ENCODE measurements at places on chromosomes 16 and 17.
A peak's percentile ranks its signal among the peaks of the same experiment; 100 is the strongest.

DNA sequence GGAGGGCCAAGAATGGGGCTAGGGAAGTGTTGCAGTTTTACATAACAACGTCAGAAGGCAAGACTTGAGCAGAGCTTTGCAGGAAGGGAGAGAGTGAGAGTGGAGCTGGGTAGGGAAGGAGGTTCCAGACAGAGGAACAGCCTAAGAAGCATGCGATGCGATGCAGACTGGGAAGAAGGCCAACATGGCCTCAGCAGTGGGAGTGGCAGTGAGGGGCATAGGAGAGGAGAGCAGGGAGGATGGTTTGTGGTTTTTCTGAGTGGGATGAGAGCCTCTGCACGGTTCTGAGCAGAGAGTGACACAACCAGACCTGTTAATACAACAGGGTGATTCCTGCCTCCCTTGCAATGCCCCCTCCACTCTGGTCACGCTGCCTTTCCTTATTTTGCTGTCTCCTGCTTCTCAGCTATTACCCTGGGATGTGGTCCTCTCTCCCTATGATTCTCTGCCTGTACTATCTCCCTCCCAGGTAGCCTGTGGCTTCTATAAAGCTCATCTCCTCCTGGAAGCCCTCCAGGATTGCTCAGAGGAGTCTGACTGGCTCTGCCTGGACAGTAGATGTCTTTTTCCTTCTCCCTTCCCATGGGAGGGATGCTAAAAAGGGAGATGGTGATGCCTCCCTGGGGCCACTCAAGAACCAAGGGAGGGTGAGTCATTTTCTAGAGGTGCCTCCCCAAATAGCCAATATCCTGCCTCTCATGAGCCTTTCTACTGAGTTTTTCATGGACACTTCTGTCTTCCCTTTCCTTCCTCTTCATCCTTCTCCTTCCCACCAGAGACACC lies 38.7 kb upstream of the NGFR start:
- DNase-seq: no peak

GRCh38 chr16:58579587-58579986 lies 50.0 kb downstream of the CNOT1 start:
- DNase-seq: no peak

GRCh38 chr16:29290631-29291247 lies 115.8 kb downstream of the NPIPB11 start:
- DNase-seq: peak; percentile 98

- no peak for DNase-seq
Observed at GRCh38 chr16:80047842-80048241, 447.3 kb upstream of the MAF start.

Data from ureter (tissue), 1 donor.